ENCODE measurements at places on chromosomes 7 and 10.

DNA sequence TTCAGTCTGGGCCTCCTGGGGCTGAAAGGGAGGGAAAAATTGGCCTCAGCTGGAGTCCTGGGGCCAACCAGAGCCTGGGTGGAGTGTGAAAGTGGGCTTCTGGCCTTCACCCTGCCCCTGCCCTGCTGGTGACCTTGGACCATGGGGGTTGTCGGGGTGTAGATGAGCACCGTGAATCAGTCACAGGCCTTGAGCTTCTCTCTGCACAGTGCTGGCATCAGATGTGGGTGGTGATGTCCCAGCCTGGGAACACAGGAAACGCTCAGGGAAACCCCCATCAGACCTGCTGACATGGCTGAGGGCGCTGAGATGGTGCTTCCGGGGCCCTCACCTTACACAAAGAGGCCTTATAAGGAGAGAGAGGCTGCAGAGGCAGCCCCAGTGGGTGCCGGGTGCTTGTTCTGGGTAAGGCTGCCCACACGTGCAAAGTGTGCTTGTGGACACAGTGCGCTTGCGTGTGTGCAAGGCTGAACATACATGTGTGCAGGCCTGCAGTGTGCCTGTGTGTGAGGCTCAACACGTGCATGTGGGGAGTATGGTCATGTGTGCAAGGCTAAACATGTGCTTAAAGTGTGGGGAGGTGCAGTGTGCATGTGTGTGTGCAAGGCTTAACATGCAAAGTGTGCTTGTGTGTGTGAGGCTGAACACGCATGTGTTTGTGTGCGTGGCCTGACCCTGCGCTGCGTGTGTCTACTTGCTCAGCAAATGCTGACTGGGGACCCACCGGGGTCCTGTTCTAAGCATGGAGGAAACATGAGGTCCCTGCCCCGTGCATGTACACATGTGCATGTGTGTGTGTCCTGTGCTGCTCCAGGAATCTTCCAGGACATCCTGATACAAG is 6.5 kb downstream of the ARPC1B start:
- no peak for DNase-seq

GRCh38 chr7:22393913-22394729 is 37.2 kb upstream of the RAPGEF5 start:
- DNase-seq: no peak

GRCh38 chr7:47956220-47956619 is 8.0 kb upstream of the PKD1L1 start:
- DNase-seq: no peak

GRCh38 chr10:96636551-96636950 is 49.7 kb upstream of the TM9SF3 start:
- DNase-seq: no peak

GRCh38 chr7:139711991-139712743 is 65.6 kb downstream of the HIPK2 start:
- DNase-seq: no peak

GRCh38 chr10:70445718-70446657 is 4.5 kb upstream of the NODAL start:
- DNase-seq: no peak

- DNase-seq: no peak
Measured at GRCh38 chr10:116732573-116732972, 9.8 kb downstream of the HSPA12A start.

DNA sequence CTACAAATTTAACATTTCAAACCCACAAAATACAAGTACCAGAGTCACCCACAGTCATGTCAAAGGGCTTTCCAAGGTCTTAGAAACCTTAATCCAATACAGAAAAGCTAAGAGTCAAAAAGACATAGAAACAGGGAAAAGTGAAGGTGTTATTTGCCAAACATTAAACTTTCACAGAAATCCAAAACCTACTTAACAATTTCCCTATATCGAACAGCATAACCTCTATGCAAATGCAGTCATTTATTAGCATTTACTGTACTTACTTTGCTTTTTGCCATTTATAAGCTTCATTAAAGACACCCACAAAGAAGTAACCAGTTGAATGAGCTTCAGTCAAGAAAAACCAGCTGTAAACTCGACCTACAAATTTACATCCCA is 1.6 kb downstream of the PANK1 start:
- DNase-seq: no peak

GRCh38 chr10:74292871-74293427 is 141.9 kb downstream of the ADK start:
- DNase-seq: no peak

- no peak for DNase-seq
Measured at GRCh38 chr10:71390461-71390835, 6.3 kb upstream of the CDH23 start.

- peak; percentile 36 for DNase-seq
Measured at GRCh38 chr7:149615690-149616270, 118.2 kb upstream of the ZNF746 start.

- DNase-seq: no peak
Measured at GRCh38 chr10:124646483-124647352, 97.5 kb downstream of the FAM53B start.

GRCh38 chr7:88401009-88401623 is 94.4 kb upstream of the STEAP4 start:
- no peak for DNase-seq

- DNase-seq: no peak
Measured at GRCh38 chr10:128630787-128631252, 504.6 kb upstream of the MKI67 start.

- no peak for DNase-seq
Measured at GRCh38 chr10:60353519-60354258, 36.0 kb downstream of the ANK3 start.

DNA sequence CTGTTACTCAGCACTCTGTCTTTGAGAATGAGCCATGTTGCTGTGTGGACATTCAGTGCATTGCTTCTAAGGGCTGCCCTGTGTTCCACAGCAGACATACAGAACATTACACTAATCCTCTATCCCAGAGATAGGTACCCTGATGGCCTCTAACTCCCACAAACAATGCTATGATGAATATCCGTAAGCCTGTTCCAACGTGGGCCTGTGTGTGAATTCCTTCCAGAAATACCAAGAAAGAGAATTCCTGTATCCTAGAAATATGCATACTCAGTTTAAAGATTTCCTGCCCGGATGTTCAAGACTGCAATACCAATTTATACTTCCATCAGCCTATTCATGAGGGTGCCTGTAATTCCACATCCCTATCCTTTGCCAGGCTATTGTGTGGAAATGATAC is 21.3 kb upstream of the ST8SIA6 start:
- no peak for DNase-seq

- no peak for DNase-seq
Measured at GRCh38 chr7:140242057-140243031, 65.6 kb upstream of the KDM7A start.

DNA sequence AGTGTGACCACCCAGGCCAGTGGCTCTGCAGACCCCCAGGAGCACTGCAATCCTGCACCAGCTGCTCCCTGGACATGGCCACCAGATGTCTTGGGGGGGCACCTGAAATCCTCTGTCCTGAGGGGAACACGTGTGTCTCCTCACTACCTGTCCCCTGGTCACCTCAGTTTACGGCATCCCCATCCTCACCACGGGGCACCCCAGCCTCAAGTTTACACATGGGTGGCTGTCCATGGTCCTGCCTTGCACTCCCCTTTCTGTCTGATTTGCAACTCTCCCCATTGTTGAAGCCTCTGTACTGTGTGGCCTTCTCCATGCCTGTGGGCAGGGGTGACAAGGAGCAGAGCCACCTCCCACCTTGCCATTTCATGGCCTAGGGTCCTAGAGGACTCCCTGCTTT is 67.2 kb downstream of the RAMP3 start:
- DNase-seq: peak; percentile 56

- no peak for DNase-seq
Measured at GRCh38 chr10:29618341-29619171, 16.2 kb downstream of the SVIL start.

GRCh38 chr7:123977081-123977480 is 52.0 kb downstream of the SPAM1 start:
- no peak for DNase-seq

All from WTC11 (cell line).